ENCODE measurements at places on chromosomes 12 and 14.

GRCh38 chr12:104305349-104305748 is 1.8 kb downstream of the EID3 start:
- no peak for DNase-seq

GRCh38 chr12:121637231-121637914 is 11.0 kb downstream of the ORAI1 start:
- DNase-seq: peak; percentile 41

DNA sequence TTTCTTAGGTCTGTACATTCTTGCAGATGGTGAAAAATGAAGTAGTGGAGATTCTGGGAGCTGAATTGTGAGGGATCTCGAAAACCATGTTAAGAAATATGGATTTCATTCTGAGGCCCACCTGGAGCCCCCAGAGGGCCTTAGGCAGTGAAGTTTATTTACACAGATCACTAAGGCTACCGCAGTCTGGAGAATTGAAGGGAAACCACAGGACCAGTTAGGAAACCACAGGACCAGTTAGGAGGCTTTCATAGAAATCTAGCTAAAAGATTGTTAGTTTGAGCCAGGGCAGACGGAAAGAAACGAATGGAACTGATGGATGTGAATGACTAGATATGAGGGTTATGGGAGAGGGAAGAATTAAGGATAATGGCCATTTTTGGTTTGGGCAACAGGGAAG is 7.2 kb downstream of the CBLN3 start:
- DNase-seq: no peak

DNA sequence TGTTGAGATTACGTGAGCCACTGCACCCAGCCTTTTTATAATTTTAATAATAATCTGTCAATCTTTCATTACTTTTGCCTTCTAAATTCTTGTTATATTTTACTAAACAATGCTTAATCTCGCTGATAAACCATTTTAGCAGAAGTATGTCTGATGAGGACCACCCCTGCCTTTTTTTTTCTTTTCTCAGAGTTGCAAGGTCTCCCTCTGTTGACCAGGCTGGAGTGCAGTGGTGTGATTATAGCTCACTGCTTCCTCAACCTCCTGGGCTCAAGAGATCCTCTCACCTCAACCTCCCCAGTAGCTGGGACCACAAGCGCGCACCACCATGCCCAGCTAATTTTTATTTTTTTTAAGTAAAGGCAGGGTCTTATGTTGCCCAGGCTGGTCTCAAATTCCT is 118.6 kb upstream of the DNM1L start:
- DNase-seq: no peak

GRCh38 chr14:85529803-85530574 is at the start of gene FLRT2:
Gene FLRT2 (plus strand): TSS chr14:85530144. CDS start chr14:85621515, 91,371 bp downstream.
- peak; percentile 14 for DNase-seq

DNA sequence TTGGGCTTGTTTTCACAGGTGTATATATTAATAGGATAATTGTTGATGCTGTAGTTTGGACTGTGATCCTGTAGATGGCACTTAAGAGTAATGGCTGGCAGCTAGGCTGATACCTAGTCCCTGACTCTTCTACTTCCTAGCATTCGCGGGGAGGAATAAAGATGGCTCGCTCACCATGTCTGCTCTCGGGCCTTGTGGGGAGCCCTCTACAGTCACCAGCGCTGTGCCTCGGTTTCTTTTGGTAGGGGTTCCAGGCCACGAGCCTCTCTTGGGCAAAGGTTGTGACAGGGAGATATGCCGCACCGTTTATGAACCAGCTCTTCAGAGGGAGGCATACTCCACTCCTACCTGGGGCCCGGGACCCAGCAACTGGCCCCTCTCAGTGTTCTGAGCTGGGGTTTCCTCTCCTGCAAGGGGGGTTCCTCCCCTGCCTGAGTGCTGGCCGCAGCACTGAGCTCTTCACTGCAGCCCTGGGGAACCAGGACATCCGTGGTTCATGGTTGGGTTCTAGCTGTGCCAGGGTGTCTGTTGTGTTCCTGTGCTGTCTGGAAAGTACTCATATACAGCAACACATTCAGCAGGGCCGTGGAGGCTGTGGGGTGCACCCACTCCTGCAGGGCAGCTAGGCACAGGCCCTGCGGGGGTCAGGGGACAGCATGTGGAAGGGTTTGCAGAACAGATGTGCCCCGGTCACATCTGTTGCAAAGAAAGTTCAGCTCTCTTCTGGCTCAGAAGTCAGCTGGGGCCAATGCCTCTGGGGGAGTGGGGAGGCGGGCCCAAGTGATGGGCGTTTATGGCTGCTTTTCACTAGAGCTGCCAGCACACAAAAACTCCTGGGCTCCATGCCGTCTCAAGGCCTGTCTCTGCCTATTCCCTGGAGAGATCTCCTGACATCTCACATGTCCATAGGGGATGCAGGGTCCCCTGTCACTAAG is 147.9 kb downstream of the PPFIA2 start:
- DNase-seq: no peak
